ENCODE measurements at places on chromosomes 16 and 17.
A peak's percentile ranks its signal among the peaks of the same experiment; 100 is the strongest.

- DNase-seq = no peak
Observed at GRCh38 chr17:72640415-72641165, 451.9 kb downstream of the SLC39A11 start.

DNA sequence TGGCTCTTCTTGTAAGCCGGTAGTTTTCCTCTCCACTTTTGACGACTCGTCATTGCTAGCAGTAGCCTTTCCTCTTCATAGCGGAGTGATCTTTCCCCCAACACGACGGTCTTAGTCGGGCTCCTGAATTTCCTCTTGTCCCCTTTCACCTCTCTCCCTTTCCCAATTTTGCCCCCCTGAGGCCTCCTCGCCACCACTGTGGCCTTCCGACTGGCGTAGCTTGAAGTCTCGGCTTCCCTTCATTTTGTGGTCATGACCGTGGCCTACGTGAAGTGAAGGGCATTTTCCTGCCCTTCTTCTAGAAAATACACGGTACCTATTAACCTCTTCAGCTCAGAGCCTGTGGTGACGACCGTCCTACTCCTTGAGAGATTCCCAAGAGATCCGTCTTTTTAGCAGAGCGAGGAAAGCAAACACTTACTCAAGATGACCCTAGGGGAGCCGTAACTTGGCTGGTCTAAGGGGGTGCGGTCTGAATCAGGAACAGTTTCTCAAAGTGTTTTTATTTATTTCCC, 787 bp downstream of the PRKAR1A start:
- no peak for DNase-seq

GRCh38 chr17:74019860-74020259, 183.6 kb upstream of the RPL38 start:
- no peak for DNase-seq

GRCh38 chr17:59165933-59166342, 10.4 kb downstream of the PRR11 start:
- DNase-seq = peak; percentile 25

GRCh38 chr17:80694992-80695912, 150.6 kb downstream of the RPTOR start:
- no peak for DNase-seq

All from iPS DF 19.7 (cell line).